Myocyte (in vitro differentiated cells): ENCODE measurements at places on chromosomes 3 and 15.

- DNase-seq: peak; percentile 78
Observed at GRCh38 chr15:43285609-43286037, 18.9 kb upstream of the TGM5 start.

GRCh38 chr15:63176302-63176701 lies 13.1 kb upstream of the RAB8B start:
- DNase-seq: no peak

- DNase-seq: no peak
Observed at GRCh38 chr3:133294253-133294652, 105.6 kb upstream of the BFSP2 start.

GRCh38 chr15:74025436-74025835 lies 30.9 kb downstream of the PML start:
- no peak for DNase-seq

GRCh38 chr3:119672776-119673175 lies 4.4 kb downstream of the COX17 start:
- DNase-seq: no peak

GRCh38 chr3:18245721-18246120 lies 179.4 kb downstream of the SATB1 start:
- no peak for DNase-seq

- DNase-seq: no peak
Observed at GRCh38 chr15:61116825-61117224, 112.3 kb downstream of the RORA start.

DNA sequence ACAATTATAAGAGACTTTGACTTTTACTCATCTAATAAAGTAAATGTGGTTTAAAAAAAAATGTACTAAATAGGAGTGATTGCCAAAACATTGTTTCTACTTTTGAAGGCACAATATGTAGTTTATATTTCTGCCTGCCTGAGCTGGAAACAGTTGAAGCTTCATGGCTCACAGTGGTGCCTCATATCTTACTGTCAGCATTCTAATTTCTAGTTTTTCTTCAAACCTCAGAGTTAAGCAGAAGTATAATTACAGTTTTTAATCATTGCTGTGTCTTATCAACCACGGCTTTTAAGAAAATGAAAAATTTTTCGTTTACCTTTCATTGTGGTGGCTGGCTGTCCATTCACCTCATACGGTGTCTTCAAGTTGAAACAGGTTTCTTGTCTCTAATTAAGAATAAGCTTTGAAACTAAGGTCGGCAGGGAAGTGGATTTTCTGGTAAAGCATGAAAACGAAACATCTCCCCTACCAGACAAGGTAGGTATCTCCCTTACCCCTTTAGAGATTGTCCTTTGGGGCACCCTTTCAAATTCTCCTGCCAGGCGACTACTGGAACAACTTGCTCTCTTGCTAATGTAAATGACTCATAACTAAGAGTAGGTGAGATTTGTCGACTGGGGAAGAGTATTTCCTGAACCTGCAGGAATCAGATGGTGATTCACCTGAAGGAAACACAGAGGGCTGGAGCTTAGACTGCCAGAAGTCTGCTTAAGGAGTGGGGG lies at the start of gene GPR87:
TSS of gene GPR87 (minus strand) at position 554 of the 725 bp plus-strand sequence. CDS start 16,720 bp downstream, outside the sequence.
- DNase-seq: no peak

GRCh38 chr3:73148206-73148605 lies 86.7 kb downstream of the EBLN2 start:
- peak; percentile 64 for DNase-seq

- DNase-seq: no peak
Observed at GRCh38 chr3:195911041-195911945, 2.9 kb upstream of the TNK2 start.

- no peak for DNase-seq
Observed at GRCh38 chr3:40739971-40740370, 215.2 kb downstream of the ZNF621 start.

GRCh38 chr3:128734523-128735189 lies 8.7 kb downstream of the RAB7A start:
- DNase-seq: no peak

DNA sequence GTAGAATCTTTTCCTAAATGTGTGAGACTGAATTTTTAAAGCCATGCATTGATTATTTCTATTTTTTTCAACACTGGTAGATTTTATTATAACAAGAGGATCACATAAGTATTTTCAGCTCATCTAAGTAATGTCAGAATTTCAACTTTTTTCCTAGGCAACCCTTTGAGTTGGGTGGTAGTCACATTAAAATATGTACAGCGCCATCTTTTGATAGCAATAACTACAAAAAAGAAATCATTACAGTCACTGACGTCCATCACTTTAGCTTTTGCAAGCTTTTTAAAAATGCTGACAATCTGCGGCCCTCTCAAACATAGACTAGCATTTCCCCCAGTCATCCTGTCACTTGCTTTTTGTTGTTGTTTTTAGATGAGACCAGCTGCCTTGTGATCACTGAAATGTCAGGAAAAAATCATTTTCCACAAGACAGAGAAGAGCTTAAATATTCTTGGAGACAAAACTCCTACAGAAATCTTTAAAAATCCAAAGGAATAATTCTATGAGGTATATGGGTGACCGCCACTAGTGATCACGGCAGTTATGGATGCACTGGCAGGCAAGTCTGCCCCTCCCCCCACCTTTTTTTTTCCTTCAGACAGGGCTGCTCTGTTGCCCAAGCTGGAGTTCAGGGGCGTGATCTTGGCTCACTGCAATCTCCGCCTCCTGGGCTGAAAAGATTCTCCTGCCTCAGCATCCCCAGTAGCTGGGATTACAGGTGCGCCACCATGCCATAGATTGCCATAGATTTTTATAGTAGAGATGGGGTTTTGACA lies 384.0 kb upstream of the KCNMB2 start:
- no peak for DNase-seq

- DNase-seq: peak; percentile 89
Observed at GRCh38 chr3:10015461-10015904, 10.8 kb upstream of the FANCD2 start.

GRCh38 chr3:27089068-27089467 lies 280.1 kb downstream of the NEK10 start:
- no peak for DNase-seq

- DNase-seq: no peak
Observed at GRCh38 chr3:51712963-51713362, 6.1 kb downstream of the GRM2 start.

- DNase-seq: no peak
Observed at GRCh38 chr15:75356517-75356916, 9.7 kb downstream of the NEIL1 start.
